ENCODE measurements at places on chromosomes 2 and 18. TPM values are rescaled to one million over a fixed set of nuclear protein-coding genes. Genes with fewer than 3 reads are reported as not detected.

GRCh38 chr2:163610817-163611556 lies 124.8 kb downstream of the FIGN start:
- no peak for DNase-seq

DNA sequence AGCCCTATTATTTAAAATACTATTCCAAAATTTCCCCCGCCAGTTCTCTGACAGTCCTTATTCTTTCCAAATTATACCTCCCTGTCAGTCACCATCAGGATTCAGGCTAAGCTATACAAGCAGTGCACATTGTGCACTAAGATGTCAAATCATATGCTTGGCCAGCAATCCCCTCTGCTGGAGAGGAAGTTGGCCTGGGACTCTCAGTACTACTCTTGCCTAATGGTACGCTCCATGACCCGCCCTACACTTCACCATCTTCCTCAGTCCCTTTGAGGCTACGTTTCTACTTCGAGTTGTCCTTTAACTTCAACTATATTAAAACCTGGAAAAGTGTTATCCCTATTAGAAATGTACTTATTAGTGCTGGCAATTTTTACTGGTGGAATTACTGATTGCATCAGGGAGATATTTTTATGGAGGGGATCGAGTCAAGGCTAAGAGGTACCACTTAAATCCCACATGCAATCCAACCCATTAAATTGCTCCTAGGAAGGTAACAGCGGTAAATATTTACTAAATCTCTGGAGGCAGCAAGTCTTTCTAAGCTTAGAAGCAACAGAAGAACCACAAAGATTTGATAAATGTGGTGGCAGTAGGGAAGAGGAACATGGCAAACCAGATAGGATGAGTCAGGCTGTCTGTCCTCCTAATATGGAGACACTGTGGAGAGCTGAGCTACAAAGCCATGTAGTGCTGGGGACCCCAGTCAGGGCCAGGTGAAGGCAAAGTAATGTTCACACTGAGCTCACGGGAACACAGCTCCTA lies 2.7 kb downstream of the USP40 start:
- DNase-seq: no peak

DNA sequence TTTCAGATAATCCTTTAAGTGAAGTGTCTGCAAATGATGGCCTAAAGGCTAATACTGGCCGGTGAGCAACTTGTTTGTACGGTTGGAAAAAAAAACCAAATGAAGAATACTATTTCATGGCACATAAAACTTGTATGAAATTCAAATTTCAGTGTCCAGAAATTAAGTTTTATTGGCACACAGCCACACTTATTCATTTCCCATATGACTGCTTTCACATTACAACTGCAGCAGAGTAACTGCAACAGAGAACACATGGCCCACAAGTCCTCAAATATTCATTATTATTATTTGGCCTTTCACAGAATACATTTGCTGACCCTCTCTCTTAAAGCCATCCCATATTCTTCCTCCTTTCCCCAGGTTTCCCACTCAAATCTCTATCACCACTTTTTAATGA lies 1268.6 kb downstream of the LRP1B start:
- DNase-seq: no peak

- no peak for DNase-seq
Measured at GRCh38 chr2:122610948-122611609, 855.6 kb downstream of the TSN start.

DNA sequence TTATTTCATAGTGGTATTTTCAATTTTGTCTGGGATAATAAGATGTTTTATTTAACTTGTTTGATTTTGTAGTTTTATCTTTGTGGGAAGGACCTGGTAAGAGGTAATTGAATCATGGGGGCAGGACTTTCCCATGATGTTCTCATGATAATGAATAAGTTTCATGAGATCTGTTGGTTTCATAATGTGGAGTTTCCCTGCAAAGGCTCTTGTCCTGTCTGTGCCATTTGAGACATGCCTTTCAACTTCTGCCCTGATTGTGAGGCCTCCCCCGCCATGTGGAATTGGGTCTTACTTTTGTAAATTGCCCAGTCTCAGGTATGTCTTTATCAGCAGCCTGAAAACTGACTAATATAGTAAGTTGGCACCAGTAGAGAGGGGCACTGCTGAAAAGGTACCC lies 77.8 kb upstream of the ARHGAP15 start:
- no peak for DNase-seq

GRCh38 chr18:10047237-10047636 lies 133.4 kb downstream of the VAPA start:
- no peak for DNase-seq

- DNase-seq: no peak
Measured at GRCh38 chr18:3172097-3172496, 47.7 kb downstream of the MYOM1 start.

- DNase-seq: no peak
Measured at GRCh38 chr2:200616656-200617055, 30.8 kb downstream of the AOX1 start.

GRCh38 chr2:96396602-96397001 lies 61.0 kb downstream of the NCAPH start:
- no peak for DNase-seq

DNA sequence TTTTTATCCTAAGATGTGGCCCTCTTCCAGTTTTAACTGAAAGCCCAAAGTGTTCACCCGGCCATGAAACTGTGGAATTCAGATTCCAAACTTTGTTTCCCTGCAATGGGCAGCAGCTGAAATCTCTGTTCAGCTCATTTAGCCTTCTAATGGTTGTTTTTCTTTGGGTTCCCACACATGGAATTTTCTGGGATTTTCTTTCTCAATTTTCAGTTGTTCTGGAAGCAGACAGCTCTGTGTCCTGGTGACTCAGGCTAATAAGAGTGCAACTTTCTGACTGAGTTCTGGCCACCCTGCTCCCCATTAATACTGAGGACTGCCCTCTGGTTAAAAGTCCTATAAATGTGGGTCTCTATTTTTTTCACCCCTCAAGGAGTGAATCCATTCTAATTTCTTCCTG lies 78.5 kb downstream of the PMS1 start:
- no peak for DNase-seq

GRCh38 chr2:177322801-177323261 lies 58.3 kb upstream of the NFE2L2 start:
- no peak for DNase-seq

Gene C18orf32
- 33.7 TPM for polyA plus RNA-seq

Gene IL1R1
- polyA plus RNA-seq: 28.5 TPM

DNA sequence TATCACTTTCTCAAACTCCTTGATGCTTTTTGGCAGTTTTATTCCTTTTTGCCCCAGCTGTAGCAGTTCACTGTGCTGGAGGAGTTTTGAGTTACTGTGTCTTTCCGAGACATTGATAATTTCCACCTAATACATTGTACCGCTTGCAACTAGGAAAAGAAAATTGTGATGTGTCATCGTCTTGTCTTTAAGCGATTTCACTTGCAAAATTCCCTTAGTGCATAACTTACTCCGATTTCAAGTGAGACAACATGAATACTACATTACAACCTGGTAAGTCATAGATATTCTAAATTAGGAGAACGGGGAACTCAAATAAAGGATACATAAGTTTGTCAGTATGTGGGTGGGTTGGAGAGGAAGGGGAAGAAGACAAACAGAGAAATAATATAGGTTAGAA lies 340.5 kb upstream of the KYNU start:
- no peak for DNase-seq

DNA sequence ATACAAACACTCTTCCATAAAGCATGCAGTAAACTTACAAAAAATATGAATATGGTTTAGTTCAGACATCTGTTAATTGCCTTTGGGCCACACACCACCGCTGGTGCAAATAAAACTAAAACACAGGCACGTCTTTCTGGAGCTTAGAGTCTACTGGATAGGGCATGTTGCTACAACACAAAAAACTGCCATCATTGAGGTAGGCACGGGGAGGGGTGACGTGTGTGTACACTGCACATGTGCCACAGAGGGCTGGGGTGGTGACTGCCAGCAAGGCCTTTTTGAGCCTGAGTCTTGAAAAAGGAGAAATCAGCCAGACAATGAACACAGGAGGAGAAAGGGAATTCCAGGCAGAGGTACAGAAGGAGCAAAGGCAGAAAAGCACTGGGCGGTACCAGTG lies 5.1 kb downstream of the SERPINE2 start:
- DNase-seq: no peak

DNA sequence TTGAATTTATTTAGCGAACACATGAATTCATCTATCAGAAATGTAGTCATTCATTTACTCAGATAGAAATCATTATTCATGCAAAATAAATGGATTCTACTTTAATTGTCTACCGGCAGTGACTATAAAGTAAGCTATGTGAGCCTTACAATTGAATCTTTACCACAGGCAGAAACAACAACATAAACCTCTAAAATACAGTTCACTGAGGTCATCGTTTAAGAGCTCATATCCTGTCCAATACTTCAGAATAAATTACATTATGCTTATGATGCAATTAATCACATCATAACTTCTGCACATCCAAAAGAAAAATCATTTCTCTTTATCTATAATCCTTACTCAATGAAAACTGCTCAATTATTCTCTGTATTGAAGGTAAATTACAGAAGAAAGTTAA lies 244.7 kb downstream of the HNMT start:
- DNase-seq: no peak

GRCh38 chr2:141133883-141134282 lies 996.9 kb downstream of the LRP1B start:
- no peak for DNase-seq

Gene KYNU
- 7.1 TPM for polyA plus RNA-seq

DNA sequence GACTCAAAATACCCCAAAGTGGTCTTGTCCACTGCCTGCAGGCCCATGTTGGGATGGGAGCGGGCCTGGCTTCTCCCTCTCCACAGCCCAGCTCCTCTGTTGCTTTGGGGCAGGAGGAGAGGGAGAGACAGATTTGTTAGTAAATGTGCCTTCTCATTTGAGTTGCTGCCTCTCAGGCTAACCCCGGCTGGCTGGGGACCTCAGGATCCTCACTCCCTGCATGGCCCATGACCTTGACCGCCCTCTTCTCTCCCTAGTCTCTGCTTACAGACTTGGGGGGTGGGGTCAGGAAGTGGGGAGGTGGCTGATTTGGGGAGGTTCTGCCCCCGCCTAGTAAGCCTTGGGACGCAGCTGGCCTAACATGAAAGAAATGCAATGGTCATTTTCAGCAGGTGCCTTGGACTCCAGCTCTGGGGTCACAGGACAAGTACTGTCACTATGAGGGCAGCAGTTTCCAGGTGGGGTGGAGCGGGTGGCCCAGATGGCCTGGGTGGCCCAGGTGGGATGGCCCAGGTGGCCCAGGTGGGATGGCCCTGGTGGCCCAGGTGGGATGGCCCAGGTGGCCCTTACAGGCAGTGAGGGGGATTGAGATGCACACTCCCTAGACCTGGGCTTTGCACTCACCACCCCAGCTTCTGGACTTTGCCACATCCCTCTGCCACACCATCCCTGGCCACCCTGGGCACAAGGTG lies 24.1 kb downstream of the HJURP start:
- no peak for DNase-seq

DNA sequence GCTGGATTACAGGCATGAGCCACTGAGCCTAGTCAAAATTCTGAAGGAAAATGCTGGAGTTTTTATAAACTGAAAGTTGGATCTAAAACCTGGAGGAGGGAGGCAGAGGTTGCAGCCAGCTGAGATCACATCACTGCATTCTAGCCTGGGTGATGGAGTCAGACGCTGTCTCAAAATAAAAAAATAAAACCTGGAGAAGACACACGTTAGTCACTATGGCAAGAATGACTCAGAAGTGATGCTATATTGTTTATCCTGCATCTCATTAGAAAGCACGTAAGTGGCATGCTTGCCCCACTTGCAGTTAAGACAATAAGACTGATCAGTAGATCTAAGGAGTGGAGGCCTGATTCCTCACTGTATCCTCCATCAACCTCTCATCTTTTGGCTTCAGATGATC lies 106.6 kb upstream of the STON1 start:
- DNase-seq: no peak

Gene DYNAP
- polyA plus RNA-seq: not detected

Gene SERPINB2
- polyA plus RNA-seq: 0.09 TPM

DNA sequence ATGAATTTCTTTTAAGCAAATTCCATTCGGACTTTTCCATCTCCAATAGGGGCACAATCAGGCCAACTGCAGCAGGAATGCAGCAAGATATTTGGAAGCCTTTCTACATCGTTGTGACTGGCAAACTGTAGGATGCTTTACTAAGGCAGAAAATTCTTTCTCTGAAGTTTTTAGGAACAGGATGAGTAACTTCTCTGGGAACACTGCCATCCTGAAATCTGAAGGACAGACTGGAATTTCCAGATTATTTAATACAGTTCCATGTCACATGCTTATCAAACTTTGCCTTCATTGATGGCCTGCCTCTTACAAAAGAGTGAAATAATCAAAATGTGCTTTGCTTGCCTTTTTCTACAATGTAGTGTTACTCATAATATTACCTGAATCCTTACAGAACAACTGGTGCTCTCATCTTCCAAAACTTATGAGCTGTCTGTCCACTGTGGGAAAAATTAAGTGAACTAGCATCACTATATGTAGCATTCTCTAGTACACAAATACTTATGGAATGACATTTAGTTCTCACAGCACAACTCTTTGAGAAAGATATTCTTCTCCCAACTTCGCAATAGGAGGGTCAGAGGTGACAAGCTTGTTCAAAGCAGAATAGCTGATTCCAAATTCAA lies 32.0 kb upstream of the MAP2 start:
- no peak for DNase-seq

Gene DHRS9
- polyA plus RNA-seq: 0.90 TPM

- no peak for DNase-seq
Measured at GRCh38 chr18:63152791-63153190, 166.8 kb downstream of the BCL2 start.

GRCh38 chr18:8820396-8821082 lies 115.2 kb downstream of the MTCL1 start:
- no peak for DNase-seq

- no peak for DNase-seq
Measured at GRCh38 chr2:88639865-88640264, 12.6 kb upstream of the EIF2AK3 start.

Gene TMEM247
- not detected for polyA plus RNA-seq

- DNase-seq: no peak
Measured at GRCh38 chr2:734496-734895, 57.3 kb upstream of the TMEM18 start.

Gene TUBB8B
- polyA plus RNA-seq: 1.4 TPM
